ENCODE measurements at places on chromosomes 4 and X.

GRCh38 chr4:127069675-127070074 is 563.1 kb upstream of the INTU start:
- no peak for DNase-seq
- H3K4me1 ChIP-seq = no peaks in the 10 kb centered on the region
- no peaks in the 10 kb centered on the region for H3K27me3 ChIP-seq
- H3K27ac ChIP-seq = no peak overlapping the region
- no peak overlapping the region for H3K4me3 ChIP-seq
- no peaks in the 10 kb centered on the region for H3K36me3 ChIP-seq

DNA sequence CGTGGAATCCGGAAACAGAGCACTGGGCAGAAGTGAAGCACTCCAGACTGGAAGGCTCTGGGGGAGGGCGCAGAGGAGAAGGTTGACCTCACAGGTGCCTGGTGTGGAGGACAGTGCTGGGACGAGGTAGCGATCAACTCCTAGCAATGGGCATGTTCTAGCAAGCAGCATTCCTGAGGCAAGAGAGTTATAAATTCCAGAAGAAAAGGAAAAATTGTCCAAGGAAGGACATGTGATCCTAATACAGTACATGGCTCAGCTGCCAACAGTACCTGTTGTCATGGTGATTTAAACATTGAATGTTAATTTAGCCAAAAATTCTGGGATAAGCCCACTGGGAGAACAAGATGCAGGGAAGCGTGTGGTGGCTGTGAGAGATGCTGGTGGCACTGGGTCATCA is 8.2 kb downstream of the ARHGAP4 start:
- no peak overlapping the region for H3K27ac ChIP-seq
- no peaks in the 10 kb centered on the region for H3K27me3 ChIP-seq
- H3K4me3 ChIP-seq = no peak overlapping the region
- H3K36me3 ChIP-seq = no peaks in the 10 kb centered on the region
- DNase-seq = no peak

GRCh38 chr4:20356565-20356964 is 104.9 kb downstream of the SLIT2 start:
- H3K27ac ChIP-seq = no peak overlapping the region
- no peak for DNase-seq
- H3K27me3 ChIP-seq = no peaks in the 10 kb centered on the region
- no peaks in the 10 kb centered on the region for H3K4me1 ChIP-seq
- no peak overlapping the region for H3K4me3 ChIP-seq
- H3K36me3 ChIP-seq = no peaks in the 10 kb centered on the region

- no peak overlapping the region for H3K27ac ChIP-seq
- H3K27me3 ChIP-seq = no peaks in the 10 kb centered on the region
- H3K4me1 ChIP-seq = no peaks in the 10 kb centered on the region
These were observed 56.3 kb downstream of the ZAR1 start for GRCh38 chr4:48546336-48546735.

DNA sequence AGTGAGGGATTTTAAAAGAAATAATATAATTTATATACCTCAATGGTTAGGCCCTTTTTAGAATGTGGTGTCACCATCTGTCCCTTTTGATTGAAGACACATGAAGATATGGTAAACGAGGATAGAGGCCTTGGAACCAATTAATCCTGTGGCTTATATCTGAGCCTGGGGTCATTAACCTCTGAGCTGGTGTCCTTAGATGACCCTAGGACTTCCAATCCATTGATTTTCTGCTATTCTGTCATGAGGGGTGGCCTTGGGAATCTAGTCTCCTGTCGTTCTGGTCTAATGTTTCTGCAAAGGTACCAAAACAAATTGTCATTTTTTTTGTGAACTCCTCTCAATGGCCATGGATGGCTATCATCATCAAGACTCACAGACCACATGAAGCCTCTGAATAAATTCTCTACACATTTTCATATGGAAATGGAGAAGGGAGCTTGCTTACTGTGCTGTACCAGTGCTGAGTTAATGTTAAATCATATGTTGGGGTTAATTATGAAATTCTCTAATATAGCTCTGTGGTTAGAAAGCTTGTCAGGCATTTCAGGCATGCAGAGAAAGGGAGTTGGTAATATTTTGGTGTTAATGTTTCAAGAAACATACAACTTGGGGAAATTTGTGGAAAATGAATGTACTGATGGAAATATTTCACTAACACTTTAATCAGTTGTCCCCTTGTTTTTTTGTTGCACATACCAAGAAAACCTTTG is 204.2 kb upstream of the IL15 start:
- H3K27ac ChIP-seq = no peak overlapping the region
- no peaks in the 10 kb centered on the region for H3K4me1 ChIP-seq
- H3K27me3 ChIP-seq = no peaks in the 10 kb centered on the region
- no peaks in the 10 kb centered on the region for H3K36me3 ChIP-seq
- DNase-seq = no peak

Data from right atrium auricular region (tissue), 2 donors.